ENCODE measurements at places on chromosomes 2 and 18.
A peak's percentile ranks its signal among the peaks of the same experiment; 100 is the strongest.

DNA sequence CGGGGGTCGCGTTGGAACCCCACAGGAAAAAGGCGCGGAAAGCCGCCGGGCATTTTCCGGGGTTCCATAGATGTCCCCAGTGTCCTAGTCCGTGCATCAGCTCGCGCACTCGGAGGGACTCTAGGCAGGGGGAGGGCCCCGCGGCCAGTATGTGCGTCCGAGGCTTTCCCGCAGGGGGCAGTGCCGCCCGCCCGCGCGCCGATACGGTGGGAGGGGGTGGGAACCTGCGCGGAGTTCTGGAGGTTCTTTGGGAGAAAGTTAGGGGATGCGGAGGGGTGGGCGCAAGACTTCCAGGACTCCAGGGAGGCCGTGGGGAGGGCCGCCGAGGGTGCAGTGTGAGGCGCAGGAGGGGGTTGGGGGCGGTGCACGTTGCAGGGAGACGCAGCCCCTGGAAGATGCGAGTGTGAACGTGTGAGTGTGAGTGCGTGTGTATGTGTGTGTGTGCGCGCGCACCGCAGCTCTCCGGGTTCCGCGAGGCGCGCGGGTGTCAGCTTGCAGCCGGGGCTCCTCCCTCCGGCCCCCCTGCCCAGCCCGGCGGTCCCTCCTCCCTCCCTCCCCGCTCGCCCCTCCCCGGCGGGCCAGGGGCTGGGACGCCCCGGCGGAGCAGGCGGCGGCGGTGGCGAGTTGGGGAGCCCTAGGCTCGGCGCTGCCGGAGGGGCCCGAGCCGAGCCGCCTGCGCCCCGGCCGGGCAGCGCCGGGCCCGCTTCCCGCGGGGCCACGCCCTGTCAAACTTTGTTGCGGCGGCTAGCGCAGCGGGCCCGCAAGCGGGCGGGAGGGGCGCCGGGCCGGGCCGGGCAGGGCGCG lies at the start of gene TCF7L1:
TSS of gene TCF7L1 (plus strand) at position 559 of the 804 bp plus-strand sequence. CDS start 293 bp downstream, outside the sequence.
- no peak for DNase-seq

DNA sequence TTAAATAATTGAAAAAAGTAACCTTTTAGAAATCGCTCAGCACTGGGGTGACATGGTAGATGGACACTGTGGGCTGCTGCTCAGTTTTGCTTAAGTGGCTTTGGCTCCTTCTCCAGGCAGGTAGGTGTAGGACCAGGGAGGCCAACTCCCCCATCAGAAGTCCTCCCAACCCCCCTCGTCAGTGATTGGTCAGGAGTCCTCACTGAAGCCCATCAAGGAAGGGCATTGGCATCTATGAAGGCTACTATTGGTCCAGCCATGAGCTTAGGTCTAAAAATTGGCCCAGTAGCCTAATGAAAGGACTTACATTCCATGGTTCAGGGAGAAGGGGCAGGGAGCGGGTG lies 34.7 kb downstream of the ST3GAL5 start:
- DNase-seq, result no peak

- no peak for DNase-seq
Observed at GRCh38 chr2:37306024-37306423, 18.6 kb downstream of the PRKD3 start.

DNA sequence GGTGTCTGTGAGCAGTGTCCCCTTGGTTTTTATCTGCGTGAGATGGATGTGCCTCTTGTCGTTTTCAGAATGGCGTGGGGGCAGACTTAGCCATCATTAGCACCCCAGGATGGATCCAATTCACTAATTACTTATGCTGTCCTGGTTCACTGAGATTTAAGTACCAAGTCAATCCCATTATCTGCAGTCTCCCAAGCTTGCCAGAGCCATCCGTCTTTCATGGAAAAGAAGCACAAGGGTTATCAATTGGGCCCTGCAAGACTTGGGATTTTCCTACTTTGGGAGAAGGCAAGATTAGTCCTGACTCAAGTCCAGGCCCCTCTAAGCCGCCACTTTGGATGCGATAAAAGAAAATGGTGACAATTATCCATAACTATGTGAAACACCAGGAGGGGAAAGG lies 404.0 kb downstream of the TMEM182 start:
- DNase-seq, result no peak

- no peak for DNase-seq
Observed at GRCh38 chr2:217742276-217742675, 260.5 kb downstream of the TNS1 start.

DNA sequence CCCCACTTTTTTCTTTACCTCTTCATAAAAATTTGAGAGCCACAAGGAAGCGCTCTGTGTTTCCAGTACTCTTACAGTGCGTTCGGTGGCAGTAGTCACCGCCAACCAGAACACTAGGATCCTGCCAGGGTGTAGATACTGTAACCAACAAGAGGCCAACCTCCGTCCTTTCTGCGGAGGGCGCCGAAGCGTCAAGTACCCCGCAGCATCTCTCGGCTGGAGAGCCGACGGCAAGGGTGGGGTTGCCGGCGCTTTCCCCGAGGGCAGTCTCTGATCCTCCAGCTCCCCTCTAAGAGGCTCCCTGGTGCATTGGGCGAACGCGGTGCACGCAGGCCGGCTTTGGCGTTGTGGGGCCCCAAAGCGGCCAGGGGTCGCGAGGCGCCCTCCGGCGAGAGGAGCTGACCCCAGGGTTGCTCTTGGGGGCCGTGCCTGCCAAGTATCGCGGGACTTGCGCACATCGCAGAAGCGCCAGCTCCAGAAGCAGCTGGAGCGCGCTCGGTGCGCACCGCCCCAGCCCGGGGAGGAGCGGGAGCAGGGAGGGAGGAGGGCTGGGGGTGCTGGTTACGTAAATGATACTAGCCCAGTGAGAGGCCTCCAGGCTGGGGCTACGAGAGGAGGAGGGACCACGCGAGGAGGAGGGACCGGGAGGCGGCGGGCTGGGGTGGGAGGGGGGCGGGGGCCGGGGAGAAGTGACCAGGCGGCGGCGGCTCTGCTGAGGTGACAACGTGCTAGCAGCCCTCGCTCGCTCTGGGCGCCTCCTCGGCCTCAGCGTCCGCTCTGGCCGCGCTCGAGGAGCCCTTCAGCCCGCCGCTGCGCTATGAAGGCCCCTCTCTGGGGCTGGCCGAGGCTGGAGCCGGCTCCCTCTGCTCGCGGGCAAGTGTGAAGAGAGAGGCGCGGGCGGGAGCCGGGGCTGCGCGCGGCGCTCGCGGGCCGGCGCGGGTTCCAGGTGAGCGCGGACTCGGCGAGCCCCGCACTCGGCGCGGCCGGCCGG lies at the start of gene GALNT13:
TSS of gene GALNT13 (plus strand) at position 692 of the 991 bp plus-strand sequence.
- DNase-seq, result no peak

DNA sequence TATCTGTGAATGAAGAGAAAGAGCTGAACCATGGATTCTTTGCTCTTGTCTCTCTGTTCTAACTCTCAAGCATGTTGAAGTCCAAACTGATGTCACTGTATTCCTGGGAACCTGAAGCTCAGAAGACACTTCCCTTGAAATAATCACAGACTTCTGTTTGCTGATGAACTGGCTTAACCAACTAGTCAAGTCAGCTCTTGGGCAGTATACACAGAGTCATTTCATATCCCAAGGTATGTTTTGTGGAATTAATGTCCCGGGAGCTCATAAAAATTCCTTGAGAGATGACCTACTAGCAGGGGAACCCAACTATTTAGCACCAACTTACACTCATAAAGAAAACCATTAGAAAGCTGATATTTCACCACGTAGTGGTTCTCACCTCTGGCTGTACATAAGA lies 156.6 kb downstream of the NR4A2 start:
- no peak for DNase-seq

DNA sequence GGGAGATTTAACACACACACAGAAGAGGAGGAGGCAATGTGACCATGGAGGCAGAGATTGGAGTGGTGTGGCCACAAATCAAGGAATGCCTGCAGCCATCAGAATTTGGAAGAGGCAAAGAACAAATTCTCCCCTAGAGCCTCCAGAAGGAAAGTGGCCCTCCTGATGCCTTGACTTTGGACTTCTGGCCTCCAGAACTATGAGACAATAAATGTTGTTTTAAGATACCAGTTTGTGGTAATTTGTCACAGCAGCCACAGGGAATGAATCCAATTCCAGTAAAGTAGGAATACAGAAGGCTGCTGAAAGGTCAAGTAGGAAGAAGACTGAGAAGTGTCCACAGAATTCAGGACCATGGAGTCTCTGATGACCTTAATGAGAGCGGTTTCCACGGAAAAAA lies 18.1 kb downstream of the PAIP2B start:
- DNase-seq, result no peak

GRCh38 chr2:11812466-11813248 lies 66.2 kb downstream of the LPIN1 start:
- DNase-seq, result no peak

DNA sequence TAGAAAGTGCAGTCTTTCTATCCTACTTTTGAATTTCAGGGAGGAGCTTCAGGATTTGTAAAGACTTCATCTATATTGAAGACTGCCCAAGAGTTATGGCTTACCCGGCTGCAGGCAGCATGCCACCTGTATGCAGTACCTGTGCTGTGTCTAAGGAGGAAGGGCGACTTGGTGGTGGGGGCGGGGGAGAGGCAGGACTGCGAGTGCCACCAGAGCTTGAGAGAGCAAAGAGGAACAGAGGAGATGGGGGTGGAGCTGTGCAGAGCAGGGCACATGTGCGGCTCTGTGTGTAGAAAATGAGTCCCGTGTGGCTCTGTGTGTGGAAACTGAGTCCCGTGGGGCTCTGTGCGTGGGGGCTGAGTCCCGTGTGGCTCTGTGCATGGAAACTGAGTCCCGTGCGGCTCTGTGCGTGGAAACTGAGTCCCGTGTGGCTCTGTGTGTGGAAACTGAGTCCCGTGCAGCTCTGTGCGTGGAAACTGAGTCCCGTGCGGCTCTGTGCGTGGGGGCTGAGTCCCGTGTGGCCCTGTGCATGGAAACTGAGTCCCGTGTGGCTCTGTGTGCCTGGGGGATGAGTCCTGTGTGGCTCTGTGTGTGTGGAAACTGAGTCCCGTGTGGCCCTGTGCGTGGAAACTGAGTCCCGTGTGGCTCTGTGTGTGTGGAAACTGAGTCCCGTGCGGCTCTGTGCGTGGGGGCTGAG lies 43.2 kb downstream of the LDLRAD4 start:
- peak; percentile 6 for DNase-seq

DNA sequence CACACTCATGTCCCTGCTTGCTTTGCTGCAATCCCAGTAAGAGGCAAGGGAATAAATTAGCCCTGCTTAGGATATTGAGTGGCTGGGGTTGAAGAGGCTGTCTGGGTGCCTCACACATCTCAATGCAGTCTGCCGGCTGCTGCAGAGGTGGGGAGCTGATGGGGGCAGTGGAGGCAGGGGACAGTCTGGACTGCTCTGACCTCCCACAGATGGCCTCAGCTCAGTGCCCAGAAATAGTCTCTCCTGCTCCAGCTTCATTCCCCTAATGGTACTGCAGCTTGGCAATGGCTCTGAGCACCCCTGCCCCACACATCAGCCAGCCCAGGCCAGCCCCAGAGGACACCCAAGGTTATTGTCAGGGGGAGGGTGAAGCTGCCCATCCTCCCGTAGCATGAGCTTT lies 21.5 kb upstream of the TNS1 start:
- DNase-seq, result no peak

DNA sequence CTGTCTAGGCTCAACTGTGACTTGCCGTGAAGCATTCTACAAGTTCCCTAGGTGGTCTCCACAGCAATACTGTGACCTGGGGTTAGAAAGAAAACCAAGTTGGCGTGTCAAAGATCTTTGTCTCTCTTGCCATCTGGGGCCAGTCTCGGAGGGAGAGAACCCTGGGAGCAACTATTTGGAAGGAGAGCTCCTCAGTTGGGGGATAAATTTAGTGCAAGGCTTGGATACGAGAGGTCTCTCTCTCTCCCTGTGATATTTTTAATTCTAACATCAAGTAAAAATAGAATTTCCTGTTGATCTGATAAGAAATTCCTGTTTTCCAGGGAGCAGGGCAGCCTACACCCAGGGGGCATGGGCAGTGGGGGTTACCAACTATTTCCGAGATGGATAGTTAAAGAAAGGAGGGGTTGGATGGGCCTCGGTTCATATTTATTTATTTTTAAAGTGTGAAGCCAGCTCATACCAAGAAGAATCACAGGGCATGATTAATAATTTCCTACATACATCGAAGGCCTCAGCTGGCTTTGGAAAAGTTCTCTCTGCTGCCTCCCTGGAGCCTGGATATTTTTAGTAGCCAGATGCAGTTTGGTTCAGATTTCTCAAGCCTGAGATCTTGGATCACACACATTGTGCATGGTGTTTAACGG lies 62.8 kb downstream of the EHD3 start:
- no peak for DNase-seq

DNA sequence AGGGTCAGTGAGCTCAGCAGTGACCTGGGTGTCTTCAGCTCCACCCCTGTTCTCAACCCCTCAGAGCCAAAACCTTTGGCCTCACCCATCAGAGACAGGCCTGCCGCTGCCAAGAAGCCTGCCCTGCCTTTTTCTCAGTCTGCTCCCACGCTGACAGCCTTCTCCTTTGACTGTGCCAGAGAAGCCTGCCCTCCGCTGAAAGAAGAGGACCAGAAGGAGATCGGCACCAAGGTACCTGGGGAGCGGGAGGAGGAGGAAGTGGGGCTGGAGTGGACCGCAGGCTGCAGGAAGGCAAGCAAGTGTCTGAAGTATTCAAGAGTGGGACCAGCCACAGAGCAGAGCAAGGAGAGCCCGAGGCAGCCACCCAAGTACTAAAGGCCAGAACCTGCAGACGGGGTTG lies 33.2 kb downstream of the TOGARAM2 start:
- peak; percentile 50 for DNase-seq

DNA sequence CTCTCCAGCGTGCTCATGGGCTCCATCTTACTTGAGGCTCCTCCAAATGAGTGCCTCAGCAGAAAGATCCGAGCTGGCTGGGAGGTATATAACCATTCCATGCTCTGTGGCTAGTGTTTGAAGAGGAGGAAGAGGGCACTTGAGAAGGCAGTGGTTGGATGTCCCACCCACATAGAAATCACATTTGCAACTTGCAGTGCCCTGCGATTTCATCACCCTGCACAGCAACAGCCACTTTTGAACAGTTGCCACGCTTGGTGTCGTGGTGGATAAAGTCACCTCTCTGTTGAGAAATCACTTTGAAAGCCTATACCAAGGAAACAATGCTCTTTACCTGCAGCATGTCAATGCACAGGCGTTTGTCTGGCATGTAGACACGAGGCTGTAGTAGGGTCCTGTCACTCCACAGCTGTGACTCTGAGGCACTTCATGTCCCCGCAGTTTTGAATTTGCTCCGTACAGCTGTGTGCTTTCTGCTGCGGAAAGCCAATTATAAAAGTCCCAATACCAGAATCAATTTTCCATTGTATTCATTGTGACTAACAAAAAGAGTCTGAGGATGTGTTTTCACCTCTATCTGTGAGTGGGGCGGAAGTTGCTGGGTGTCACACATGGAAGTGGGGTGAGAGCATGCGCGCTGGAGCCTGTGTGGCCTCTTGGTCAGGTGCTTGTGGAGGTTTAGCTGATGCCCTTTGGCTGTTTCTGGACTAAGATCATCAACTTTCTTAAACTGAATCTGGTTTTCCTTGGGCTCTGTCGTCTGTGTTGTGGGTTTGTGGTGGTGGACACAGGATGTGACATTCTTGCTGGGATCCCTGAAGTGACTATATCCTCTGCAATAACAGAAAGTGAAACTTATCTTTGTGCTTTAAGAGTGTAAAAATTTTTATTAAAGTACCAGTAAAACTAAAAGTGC lies 2.8 kb downstream of the CNDP2 start:
- DNase-seq, result peak; percentile 50

GRCh38 chr2:22276696-22277095 lies 1108.3 kb upstream of the KLHL29 start:
- DNase-seq, result no peak
